ENCODE measurements at places on chromosomes 12 and 14. TPM values are rescaled to one million over a fixed set of nuclear protein-coding genes. Genes with fewer than 3 reads are reported as not detected.

TSPAN9 gene
- 11.8 TPM for total RNA-seq

CIDEB gene
- 2.5 TPM for total RNA-seq

FAM186B gene
- total RNA-seq: 0.63 TPM

USP44 gene
- 0.11 TPM for total RNA-seq

GALNT8 gene
- total RNA-seq: 0.26 TPM

ADAMTS20 gene
- total RNA-seq: not detected

MGST1 gene
- total RNA-seq: 33.6 TPM

BDKRB2 gene
- total RNA-seq: 0.11 TPM

GDF11 gene
- 0.88 TPM for total RNA-seq

APOF gene
- not detected for total RNA-seq

NPFF gene
- total RNA-seq: not detected

GDF3 gene
- 0.30 TPM for total RNA-seq

LRFN5 gene
- 0.36 TPM for total RNA-seq

IFI27 gene
- 52.8 TPM for total RNA-seq

RAD9B gene
- 1.6 TPM for total RNA-seq

KCNC2 gene
- not detected for total RNA-seq

SDR9C7 gene
- total RNA-seq: 0.69 TPM

AICDA gene
- total RNA-seq: not detected

SIX4 gene
- 24.8 TPM for total RNA-seq

RPL10L gene
- total RNA-seq: not detected

All from psoas muscle (tissue), 8 donors.